Umbilical cord (tissue), 2 donors: ENCODE measurements at places on chromosomes 12 and 14. TPM values are rescaled to one million over a fixed set of nuclear protein-coding genes. Genes with fewer than 3 reads are reported as not detected.

- DNase-seq = no peak
Observed at GRCh38 chr14:102683399-102684297, 91.2 kb downstream of the RCOR1 start.

DNA sequence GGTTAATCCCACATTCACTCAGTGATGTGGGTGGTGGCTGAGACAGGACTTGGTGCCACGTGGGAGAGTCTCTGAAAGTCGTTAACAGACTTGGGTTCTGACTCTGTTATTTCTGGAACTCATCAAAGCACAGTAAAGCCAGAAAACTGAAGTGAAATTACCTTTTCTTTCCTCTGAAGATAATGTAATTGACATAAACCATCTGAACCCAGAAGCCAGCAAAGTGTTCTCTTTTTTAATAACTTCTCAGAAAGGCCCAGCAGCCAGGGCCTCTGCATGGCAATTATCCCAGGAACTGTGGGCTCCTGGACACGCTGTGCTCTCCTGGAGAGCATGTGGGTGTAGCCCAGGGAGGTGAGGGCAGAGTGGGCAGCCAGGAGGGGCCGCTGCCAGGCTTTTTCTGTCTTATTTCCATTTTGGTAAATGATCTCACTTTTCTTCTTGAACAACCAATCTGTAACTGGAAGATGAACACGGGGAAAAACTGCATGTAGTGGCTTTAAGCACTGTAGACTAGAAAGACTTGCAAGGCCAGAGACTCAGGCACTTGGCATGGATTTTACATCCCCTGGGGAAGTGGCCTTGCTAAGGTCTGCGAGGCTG is 444.1 kb upstream of the TMEM132C start:
- peak; percentile 71 for DNase-seq

- DNase-seq = peak; percentile 18
Observed at GRCh38 chr12:45244561-45245343, 28.9 kb downstream of the ANO6 start.

The IAPP gene
- total RNA-seq = 1.4 TPM

GRCh38 chr12:22881878-22882385 is 257.0 kb downstream of the ETNK1 start:
- peak; percentile 26 for DNase-seq

The PARPBP gene
- total RNA-seq = 14.2 TPM
